Esophagus squamous epithelium (tissue), 5 donors: ENCODE measurements at places on chromosomes 3 and 15.

GRCh38 chr3:185851959-185852358 is 27.1 kb upstream of the IGF2BP2 start:
- DNase-seq, result no peak

GRCh38 chr3:146554151-146554760 is 9.8 kb upstream of the PLSCR1 start:
- no peak for DNase-seq

DNA sequence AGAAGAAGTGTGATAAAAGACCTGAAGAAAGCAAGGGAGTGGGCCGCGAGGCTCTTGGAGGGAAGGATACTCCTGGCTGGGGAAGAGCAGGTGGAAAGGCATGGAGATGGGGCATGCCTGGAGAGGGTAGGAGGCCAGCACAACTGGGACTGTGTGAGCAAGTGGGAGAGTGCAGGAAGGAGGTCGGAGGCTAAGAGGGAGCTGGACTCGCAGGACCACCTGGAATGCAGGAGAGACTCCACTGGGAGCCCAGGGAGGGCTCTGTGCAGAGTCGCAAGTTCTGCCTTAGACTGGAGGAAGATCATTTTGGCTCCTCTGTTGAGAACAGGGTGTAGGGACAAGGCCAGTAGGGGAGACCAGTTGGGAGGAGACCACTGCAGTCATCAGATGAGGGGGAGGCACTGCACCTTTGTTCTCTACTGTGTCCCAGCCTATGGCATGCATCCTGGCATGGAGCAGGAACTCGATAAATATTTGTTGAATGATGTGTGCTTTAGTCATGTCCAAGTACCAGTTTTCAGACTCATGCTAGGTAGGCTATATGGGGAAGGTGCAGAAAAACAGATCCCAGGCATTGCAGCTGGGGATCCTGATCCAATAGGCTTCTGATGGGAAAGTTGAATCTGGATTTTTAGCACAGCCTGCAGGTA is 13.7 kb downstream of the FAM107A start:
- DNase-seq, result no peak

- DNase-seq, result no peak
These were observed 23.5 kb upstream of the ARPIN start for GRCh38 chr15:89936051-89936785.

GRCh38 chr15:37594417-37594816 is 340.0 kb upstream of the TMCO5A start:
- DNase-seq, result no peak

DNA sequence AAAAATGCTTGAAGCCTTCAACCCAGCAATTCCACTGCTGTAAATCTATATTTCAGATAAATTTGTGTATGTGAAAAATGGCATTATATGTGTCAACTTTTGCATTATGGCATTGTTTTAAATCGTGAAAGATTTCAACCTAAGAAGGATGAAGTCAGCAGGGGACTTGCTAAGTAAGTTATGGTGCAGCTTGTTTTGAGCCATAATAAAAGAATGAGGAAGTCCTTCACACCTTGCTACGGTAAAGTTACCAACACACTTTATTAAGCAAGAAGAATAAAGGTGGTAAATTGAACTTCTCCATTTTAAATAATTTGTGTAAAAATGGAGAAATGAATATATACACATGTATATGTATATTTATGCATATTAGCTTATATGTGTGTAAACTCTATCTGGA is 371.4 kb downstream of the ROBO2 start:
- DNase-seq, result no peak

- DNase-seq, result no peak
These were observed 21.1 kb downstream of the ACAA1 start for GRCh38 chr3:38115645-38116427.

DNA sequence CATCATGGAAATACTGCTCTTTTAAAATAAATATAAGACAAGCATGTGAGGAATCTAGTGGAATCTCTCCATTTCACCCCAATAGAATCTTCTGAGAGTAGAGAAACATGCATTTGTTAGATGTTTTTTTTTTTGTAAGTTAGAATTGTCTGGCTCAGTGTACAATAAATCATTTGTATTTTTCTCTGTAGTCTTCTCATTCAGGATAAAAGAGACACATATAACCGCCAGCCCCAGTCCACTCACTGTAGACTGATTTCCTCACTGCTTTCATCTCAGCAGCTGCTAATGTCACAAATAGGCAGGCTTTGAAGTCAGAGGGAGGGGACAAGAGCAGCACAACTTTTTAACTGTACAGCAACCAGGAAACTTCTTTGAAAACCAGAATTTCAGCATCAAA is 140.2 kb upstream of the RBMS3 start:
- no peak for DNase-seq

DNA sequence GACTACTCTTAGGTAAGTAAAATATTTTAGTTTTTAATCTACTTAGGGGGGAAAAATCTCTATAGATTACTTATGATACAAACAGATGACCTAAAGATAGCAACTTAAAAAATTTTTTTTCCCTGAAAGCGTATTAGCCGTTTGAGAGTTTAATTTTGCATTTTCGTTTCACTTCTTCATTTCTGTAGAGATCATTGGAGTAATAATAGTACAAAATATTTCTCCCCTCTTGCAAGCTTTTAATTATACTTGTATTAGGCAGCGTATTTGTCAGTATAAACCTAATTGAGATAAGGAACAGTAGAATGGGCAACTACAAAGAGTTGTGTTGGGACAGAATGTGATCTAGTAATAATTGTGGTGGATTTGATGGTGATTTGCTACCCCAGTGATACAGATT is 10.3 kb downstream of the SKIL start:
- no peak for DNase-seq

DNA sequence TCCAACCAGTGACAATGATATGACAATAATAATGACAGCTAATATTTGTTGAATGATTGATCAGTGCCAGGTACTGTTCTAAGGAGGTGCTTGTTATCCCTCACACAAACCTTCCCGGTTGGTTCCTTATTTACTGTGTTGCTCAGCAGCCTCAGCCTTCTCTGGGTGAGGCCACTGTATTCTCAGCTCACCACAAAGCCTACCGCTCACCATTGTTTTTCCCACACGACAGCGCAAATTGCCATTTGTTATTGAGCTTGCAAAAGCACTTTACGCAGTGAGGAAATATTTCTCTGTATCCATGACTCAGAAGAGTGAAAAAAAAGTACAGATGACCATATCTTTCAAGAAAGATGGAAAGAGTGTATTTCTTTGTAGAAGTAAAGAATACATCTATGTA is 49.5 kb upstream of the PDZRN3 start:
- DNase-seq, result no peak

DNA sequence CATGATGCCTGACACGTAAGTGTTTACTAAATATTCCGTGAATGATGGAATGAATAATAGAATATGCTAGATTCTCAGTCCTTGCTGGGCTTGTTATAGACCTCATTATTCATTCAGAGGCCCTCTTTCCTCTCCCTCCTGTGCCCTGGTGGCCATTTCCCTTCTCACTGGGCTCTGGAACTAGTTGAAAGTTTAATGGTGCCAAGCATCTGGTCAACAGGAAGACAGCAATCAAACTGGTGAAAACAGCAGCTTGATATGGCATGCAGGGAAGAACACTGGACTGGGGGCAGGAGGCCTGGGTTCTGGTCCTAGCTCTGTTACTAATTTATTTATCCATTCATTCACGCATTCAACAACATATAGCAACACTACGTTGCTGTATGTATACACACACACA is 3.7 kb upstream of the APOD start:
- DNase-seq, result no peak
